ENCODE measurements at places on chromosomes 16 and 17.

GRCh38 chr16:84795329-84796053, 24.3 kb upstream of the CRISPLD2 start:
- no peak for DNase-seq

DNA sequence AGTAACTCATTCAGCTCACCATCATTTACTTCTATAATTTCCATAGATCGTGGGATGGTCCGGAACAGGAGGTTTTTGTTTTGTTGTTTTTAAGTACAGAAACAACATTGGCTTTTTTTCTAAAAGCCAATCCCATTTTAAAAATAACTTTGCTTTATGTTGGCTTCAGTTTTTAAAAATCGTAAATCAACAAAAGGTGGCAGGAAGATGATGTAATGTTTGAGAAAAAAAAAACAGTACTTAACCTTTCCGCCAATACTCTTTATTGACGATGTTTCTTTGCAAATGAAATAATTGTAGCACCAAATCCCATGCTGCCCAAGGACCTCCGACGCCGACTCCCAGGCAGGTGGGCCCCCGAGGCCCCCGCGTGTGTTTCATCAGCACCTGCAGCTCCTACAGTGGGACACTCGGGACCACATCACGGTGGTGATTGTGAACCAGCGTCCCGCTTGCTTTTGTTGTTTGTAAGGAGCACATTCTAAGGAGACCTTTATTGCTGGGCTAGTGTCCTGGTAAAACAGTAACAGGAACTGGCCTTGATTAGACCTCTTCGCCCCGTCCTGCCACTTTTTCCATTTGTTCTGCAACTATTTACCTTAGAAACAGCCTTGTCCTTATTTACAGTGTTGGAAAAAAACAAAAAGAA, 140.2 kb upstream of the CHMP6 start:
- no peak for DNase-seq

DNA sequence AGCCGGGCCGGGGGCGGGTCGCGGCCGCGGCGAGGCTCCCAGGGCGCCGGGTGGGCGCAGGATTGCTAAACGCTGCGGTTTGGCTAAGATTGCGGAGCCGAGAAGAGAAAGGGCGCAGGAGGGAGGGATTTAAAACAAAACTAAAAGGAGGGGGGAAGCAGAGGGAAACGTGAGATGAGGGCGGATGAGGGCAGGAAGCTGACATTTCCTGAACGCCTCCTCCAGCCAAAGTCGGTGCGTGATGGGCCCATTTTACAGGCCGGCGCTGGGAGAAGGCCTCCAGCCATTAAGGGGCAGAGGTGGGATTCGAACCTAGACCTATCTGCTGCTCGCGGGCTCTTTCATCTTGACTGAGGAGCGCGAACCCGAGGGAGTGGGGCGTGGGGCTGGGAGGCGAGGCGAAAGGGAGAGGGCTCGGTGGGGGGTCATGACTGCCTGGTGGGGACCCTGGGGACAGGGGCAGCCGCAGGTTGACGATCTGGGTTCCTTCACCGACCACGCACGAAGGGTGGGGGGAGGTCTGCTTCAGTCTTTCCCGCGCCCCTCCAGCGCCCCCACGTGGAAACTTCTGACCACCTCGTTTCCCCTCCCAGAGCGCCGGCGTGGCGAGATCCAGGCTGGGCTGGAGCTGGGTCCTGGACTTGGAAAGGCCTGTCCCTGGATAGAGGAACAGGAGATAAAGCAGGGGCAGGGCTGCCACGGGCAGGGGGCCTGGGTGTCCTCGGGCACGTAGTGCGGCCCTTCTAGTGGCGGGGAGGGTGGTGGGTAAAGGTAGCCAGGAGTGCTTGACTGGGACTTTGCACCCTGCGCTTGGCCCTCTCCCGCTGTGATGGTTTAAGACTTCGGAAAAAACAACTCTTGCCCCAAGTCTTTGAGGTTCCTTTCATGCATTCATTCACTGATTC, 3.8 kb upstream of the TAC4 start:
- DNase-seq, result peak; percentile 46

- no peak for DNase-seq
Observed at GRCh38 chr17:82300707-82301270, 16.6 kb downstream of the CD7 start.

GRCh38 chr16:79316004-79316458, 284.5 kb downstream of the MAF start:
- peak; percentile 16 for DNase-seq

- no peak for DNase-seq
Observed at GRCh38 chr17:80772906-80773242, 218.8 kb upstream of the CHMP6 start.

GRCh38 chr16:2711370-2712062, 8.5 kb downstream of the PRSS27 start:
- no peak for DNase-seq

GRCh38 chr16:71526111-71526631, at the start of gene CHST4:
Gene CHST4, plus strand, starts transcription at chr16:71526426. Its CDS starts 10,252 bp downstream, at chr16:71536678.
- DNase-seq, result no peak

- DNase-seq, result no peak
Observed at GRCh38 chr16:31460582-31461002, 1.3 kb downstream of the ARMC5 start.

GRCh38 chr16:88992351-88993165, 15.6 kb upstream of the CBFA2T3 start:
- no peak for DNase-seq

DNA sequence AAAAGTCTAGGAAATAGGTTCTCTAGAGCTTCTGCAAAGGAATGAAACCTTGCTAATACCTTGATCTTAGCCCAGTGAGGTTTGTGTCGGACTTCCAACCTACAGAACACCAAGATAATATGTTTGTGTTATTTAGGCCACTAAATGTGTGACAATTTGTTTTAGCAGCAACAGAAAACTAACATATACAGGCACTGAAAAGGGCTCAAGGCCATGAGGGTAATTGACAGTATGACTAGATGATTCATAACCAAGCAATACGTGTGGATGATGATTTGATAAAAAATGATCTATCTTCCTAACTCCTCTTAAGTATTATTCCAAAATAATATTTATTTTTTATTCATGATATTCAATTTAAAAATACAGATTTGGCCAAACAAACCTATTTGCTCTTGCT, 27.7 kb upstream of the MED13 start:
- DNase-seq, result no peak

DNA sequence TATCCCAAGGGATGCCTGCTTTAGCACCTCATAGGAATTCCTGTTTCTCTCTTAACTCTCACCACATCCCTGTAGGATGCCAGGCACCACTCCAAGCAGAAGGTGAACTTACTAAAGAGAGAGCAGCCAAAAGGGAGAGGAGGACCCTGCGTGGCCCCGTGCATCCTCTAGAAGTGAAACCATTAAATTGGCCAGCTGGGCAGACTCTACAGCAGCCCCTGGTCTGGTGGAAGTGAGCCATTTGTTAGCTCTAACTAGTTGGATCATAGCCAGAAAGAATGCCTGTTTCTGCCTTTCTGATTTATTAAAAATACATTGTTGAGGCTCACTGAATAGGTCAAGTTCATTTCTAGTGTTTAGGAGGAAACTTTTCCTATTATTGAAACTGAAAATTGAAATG, 22.3 kb downstream of the TMEM11 start:
- no peak for DNase-seq

DNA sequence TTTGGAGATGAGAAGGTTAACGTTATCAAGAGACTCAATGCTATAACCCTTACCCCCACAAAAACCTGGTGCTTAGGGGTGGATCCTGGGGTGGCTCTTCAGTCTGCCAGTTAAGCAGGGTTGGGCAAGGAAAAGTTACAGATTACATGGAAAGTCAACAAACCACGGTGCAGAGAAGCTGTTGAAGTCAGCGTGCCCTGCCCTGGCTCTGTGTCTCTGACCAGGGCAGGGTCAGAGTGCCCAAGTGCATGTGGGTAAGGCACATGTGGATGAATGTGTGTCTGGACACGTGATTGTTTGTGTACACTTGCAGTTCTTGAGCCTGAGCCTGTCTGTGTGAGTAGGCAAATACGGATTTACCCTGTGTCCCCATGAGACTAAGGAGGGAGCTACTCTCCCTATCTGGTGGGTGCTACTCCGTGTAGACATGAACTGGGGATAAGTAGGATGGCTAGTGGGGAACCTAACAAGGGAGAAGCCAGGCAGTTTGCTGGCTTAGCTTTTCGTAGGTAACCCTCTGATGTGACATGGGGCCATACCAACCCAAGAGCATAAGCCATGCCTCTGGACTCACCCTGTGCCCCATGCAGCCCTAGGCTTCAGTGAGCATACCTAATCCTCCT, 5.5 kb downstream of the IGFBP4 start:
- DNase-seq, result no peak

DNA sequence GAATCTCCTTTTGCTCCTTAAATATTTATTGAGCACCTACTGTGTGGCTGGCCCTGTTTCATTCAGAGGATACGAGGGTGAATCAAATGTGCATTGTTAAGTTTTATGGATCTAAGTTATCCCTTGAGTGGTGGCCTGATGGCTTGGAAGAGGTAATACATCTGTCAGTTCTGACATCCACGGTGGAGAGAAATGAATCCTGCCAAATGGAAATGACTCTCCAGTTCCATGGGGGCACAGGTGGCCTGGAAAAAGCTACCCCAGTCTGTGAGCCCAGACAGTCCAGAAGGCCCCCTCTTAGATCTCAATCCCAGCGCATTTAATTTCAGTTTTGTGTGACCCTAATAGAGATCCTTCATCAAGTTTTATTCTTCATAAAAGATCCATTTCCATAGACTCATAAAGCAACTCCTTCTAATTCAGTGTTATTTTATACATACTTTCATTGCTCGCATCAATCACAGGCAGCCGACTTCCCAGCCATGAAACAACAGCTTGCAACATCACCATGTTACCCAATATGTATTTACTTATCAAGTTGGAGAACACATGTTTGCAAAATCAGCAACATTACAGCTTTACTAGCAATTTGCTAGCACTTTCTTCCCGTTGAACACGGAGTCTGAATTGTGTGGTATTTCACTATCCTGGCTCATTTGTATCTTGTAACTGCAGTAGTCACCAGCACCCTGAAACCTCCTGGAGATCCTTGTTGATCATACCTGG, 334.8 kb upstream of the HSBP1 start:
- no peak for DNase-seq

DNA sequence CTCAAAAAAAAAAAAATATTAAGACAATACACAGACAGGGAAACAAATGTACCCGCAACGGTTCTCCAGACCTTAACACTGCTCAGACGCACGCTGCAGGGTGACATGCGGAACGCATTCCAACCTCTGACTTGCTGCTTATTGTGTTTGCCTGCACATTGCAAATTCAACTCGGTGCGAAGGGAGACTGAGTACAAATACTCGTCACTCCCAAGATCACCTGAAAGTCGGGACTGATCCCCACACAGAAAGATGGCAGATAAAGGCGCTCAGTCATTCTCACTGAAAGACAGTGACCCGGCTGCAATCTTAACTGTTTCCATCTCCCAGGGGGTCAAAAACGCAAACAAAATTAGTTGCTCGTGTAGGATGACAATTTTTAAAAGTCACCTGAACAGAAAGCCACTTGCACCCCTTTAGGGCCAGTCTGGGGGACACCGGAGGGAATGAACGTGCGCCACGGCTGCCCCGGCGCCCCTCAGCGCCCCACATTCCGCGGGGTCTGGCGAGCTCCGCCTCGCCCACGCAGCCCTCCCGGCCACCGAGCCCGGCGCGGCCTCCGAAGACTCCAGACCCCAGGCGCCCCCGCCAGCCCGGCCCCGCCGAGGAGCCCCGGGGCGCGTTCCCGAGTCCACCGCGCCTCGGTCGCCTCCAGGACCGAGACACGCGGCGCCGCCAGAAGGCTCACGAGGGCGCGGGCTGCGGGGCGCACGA, 589 bp downstream of the CLCN7 start:
- no peak for DNase-seq

GRCh38 chr17:71438631-71439146, 682.1 kb upstream of the SOX9 start:
- no peak for DNase-seq

GRCh38 chr16:75459691-75460090, 4.8 kb downstream of the TMEM170A start:
- no peak for DNase-seq

DNA sequence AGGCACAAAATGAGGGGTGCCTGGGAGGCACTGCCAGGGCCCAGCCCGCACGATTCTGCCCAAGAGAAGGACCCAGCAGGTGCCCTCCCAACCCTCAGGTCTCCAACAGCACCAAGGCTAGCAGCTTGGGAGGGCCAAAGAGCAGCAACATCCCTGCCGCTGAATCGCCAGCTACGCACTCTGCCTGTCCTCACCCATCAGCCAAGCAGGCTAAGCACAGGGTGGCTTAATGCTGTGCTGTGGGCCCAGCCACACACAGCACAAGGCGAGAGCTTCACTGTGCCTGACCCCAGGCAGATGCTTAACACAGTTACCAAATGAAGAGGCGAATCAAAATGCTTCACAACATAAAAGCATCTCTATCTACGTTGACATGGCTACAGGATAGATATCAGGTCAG, 10.6 kb upstream of the MRPL38 start:
- no peak for DNase-seq

- DNase-seq, result no peak
Observed at GRCh38 chr16:14564861-14565687, 65.0 kb downstream of the PARN start.

DNA sequence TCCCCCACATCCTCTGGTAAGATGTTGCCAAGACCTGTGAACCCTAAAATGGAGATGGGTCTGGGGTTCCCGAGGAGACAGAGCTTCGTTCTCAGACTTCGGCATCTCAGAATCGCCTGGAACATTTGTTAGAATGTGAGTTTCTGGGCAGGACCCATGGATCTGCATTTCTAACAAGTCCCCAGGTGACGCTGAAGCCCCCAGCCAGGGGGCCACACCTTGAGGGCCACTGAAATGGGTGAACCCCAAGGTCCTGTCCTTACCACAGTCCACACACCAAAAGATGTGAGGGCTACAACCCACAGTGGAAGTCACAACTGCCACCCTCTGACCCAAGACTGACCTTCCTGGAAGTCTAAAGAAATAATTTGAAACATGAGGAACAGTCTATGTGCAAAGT, 14.0 kb downstream of the MPP3 start:
- DNase-seq, result no peak

DNA sequence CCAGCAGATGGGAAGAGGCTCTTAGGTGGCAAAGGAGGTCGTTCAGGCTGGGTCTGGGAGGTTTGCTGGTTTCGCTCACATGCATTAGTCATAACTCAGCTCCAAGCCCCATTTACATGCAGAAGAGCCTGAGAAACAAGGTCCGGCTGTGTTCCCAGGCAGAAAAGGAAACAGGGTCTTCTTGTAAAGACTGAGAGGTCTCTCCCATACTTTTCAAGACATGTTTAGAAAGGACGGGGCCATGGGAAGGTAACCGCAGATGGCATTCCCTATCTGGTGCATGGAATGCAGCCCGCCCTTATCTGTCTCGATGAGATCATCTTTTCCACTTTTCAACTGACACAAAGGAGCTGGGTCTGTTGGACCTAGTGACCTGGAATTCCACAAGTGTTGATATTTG, 389.0 kb upstream of the CDH11 start:
- no peak for DNase-seq

- no peak for DNase-seq
Observed at GRCh38 chr16:86089991-86090390, 191.0 kb downstream of the IRF8 start.
